Esophagus squamous epithelium (tissue), 5 donors: ENCODE measurements at places on chromosomes 13 and 19.

DNA sequence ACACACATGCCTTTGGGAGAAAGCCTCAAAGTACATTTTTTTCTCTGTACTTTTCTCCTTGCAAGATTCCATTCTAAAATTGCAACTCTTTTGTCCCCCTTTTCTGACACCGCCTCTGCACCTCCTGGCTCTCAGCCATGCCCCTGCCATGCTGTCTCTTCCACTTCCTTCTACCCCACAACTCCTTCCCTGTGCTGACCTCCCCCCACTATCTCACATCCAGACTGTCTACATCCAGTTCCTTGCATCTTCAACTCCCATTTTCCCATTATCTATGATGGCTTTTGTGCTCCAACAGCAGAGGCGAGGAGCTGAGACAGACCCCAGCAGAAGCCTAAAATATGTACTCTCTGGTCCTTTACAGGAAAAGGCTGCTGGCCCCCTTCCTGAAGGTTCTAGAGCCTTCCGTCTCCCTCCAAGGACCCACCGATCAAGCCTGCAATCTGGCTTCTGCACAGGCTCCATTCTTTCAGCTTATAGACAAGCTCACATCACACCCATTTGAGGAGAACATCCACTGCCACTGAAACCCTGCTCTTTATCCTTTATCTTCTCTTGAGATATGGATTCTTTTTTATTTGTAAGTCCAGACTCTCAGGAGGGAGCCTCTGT is 50.2 kb downstream of the RFX2 start:
- DNase-seq: no peak

DNA sequence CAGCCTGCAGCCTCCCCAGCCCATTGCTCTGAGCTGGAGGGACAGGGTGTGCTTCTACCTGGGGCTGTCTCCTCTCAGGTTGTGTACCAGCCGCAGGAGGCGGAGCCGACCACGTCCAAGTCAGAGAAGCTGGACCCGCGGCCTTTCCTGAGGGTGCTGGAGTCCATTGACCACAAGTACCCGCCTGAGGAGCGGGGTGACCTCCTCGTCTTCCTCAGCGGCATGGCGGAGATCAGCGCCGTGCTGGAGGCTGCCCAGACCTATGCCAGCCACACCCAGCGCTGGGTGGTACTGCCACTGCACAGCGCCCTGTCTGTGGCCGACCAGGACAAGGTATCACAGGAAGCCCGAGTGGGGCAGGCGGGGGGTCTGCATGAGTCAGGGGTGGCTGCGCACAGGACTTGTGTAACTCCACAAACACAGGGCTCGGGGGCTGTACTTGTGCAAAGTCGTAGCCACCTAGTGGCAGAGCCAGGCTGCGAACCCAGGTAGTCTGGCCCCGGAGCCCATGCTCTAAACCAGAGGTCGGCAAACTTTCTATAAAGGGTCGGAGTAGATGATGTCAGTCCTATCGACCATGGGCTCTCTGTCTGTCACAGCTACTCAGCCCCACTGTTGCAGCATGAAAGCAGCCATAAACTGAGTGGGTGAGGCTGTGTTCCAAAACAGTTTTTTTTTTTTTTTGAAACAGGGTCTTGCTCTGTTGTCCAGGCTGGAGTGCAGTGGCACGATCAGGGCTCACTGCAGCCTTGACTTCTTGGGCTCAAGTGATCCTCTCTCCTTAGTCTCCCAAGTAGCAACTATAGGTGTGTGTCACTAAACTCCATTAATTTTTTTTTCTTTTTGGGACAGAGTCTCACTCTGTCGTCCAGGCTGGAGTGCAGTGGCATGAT is 8.9 kb downstream of the DHX34 start:
- DNase-seq: no peak

DNA sequence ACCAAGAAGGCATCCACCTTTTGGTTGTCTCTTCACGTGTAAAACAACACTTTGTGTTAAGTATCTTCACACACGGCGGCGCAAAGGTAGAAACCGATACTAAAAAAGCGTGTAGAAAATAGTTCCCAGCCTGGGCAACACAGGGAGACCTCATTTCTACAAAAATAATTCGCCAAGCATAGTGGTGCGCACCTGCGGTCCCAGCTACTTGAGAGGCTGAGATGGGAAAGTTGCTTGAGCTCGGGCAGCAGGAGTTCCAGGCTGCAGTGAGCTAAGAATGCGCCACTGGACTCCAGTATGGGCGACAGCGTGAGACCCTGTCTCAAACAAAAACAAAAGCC is 573 bp upstream of the ERCC5 start:
- DNase-seq: no peak

- DNase-seq: no peak
These were observed 78.3 kb downstream of the TSHZ3 start for GRCh38 chr19:31270897-31271296.

DNA sequence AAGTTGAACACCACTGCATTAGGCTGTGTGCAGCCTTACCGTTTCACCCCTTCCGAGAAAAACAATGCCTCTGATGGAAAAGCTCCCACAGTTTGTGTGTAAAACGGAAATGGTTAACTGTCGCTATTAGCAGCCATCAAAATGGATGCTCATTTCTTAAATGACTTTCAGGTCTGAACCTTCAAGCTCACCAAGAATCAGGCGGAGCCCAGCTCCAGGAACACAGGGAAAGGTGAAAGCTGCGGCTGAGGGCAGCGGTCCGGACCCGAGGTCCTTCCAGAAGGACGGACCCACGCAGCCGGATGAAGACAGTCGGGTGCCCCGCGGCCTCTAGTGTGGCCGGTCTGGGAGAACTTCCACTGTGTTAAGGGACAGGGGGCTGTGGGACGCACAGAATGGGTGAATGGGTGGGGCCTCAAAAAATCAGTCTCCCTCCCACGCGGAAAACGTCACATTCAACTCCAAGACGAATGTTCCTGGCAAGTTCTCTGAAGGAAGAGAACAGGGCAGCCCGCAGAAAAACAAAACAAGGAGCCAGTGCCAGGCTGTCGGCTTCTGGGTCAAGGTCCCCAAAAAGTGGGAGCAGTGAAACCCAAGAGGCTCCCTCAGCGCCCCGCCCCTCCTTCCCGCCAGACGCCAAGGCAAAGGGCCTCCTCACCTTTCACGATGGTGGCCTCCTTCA is 4.9 kb downstream of the IRS2 start:
- DNase-seq: no peak

DNA sequence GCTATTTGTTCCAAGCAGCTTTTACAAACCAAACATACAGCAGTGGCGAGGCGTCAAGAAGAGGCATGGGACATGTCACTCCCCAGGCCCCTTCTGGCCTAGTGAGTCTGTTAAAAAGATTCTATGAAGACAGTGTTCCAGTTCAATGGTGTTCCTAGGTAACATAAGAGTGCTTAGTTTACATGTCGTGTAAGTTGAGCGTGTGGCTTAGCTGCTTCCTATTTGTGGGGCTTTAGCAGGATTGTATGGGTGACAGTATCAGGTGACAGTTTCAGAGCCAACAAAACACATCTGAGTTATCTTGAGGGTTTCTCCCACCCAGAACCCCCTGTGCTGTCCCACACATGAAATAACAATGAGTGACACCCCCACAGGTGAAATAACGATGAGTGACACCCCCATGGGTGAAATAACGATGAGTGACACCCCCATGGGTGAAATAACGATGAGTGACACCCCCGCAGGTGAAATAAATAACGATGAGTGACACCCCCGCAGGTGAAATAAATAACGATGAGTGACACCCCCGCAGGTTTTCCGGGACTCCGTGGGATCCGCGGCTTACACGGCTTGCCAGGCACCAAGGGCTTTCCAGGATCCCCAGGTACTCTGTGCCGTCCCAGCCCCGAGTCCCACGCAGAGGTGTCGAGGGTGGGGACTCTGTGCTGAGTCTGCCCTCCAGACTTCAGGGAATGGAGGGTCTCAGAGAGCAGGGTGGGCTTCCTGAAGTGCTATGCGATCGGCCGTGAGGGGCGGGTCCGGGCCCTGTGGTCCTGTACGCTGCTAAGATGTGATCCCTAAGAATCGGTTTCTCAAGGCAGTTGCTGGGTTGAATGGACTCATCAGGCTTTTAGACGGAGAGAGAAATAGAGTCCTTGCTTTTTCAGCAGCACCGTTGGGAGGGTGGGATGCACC is 68.6 kb downstream of the RAB20 start:
- DNase-seq: no peak
